ENCODE measurements at places on chromosomes 7 and 10. TPM values are rescaled to one million over a fixed set of nuclear protein-coding genes. Genes with fewer than 3 reads are reported as not detected.

- DNase-seq, result no peak
Observed at GRCh38 chr7:41912426-41912825, 209.5 kb upstream of the INHBA start.

Gene EPO
- total RNA-seq, result not detected

Gene DPYSL4
- total RNA-seq, result 1.8 TPM

Gene ADRB1
- total RNA-seq, result not detected

DNA sequence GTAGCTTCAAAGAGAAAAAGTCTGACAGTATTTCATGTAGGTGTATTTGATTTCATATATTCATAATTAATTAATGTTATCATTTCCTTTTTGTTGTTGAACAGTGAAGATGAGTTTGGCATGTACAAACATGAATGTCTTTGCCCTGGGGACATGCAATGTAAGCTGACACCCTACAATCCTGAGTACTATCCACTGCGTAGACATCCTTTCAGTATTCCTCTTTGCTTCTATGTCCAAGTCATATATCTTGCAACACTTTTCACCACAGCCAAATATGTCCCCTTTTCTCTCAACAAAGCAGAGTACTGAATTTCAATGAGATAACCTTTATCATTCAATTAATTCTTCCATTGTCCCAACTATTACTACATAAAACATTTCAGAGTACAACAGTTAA, 93.6 kb downstream of the GPR37 start:
- DNase-seq, result no peak

DNA sequence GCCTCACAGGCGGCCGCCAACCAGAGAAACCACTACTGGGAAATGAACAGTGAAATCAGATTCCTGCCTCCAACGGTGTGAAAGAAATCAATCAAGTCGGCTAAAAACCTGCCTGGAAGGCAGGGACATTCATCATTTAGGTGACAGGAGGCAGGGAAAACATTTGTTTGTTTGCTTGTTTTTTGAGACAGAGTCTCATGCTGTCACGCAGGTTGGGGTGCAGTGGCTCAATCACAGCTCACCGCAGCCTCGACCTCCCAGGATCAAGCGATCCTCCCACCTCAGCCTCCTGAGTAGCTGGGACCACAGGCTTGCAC, 30.5 kb downstream of the AP5Z1 start:
- DNase-seq, result no peak

DNA sequence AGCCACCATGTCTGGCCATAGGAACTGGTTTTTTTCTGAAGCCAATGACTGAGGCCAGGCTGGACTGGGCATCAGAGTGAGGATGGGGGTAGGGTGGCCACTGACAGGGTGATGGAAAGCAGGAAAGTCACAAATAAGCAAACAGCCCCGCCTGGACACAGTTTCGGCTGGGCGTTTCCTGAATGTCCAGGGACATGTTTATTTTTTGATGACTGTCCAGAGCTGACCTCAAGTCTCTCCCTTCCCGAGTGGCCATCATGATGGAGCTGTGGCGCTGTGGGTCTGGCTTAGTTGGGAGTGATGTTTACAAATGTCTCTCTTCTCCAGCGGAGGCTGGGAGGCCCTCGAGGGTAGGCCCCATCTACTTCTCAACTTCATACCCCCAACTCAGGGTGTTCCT, 37.1 kb upstream of the COMTD1 start:
- no peak for DNase-seq

Gene ZWINT
- total RNA-seq, result 26.7 TPM

Gene ZNF503
- 17.5 TPM for total RNA-seq

Gene OGDHL
- 0.51 TPM for total RNA-seq

Gene GPR141
- not detected for total RNA-seq

DNA sequence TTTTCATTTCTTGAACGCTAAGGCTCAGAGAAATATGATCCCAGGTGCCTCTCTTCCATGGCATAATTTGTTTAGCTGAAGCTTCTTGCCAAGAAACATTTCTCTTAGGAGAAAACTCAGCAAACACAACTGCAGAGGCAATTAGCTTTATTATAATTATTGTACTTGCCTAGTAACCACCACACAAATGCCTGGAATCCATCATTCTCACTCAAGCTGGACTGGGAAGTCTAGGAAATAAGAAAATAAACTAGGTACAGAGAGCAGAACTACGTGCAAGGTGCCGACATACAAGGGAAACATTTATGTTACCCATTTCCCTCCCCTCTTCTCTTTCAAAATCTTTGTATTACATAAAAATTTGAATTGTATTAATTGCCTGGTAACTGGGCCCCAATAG, 15.1 kb downstream of the SLC35B4 start:
- DNase-seq, result no peak

GRCh38 chr7:22117222-22117621, 171.5 kb upstream of the CDCA7L start:
- DNase-seq, result peak; percentile 39

Gene SRRM3
- total RNA-seq, result 0.65 TPM

GRCh38 chr7:92641921-92642511, 51.8 kb upstream of the FAM133B start:
- peak; percentile 72 for DNase-seq

Measured in GM23248 (cell line).